ENCODE measurements at places on chromosomes 3 and 15.
A peak's percentile ranks its signal among the peaks of the same experiment; 100 is the strongest.

- peak; percentile 57 for DNase-seq
Measured at GRCh38 chr15:50908209-50909009, at the start of gene AP4E1. Gene AP4E1, plus strand, starts transcription at chr15:50908683. Its CDS starts 96 bp downstream, at chr15:50908779.

- DNase-seq, result no peak
Measured at GRCh38 chr15:89098281-89098680, 10.0 kb downstream of the ABHD2 start.

- DNase-seq, result no peak
Measured at GRCh38 chr15:85099195-85099803, 117.6 kb downstream of the PDE8A start.

- DNase-seq, result no peak
Measured at GRCh38 chr3:103499132-103499900, 1064.5 kb downstream of the ZPLD1 start.

GRCh38 chr15:88990185-88990679 lies 77.1 kb upstream of the MFGE8 start:
- no peak for DNase-seq

DNA sequence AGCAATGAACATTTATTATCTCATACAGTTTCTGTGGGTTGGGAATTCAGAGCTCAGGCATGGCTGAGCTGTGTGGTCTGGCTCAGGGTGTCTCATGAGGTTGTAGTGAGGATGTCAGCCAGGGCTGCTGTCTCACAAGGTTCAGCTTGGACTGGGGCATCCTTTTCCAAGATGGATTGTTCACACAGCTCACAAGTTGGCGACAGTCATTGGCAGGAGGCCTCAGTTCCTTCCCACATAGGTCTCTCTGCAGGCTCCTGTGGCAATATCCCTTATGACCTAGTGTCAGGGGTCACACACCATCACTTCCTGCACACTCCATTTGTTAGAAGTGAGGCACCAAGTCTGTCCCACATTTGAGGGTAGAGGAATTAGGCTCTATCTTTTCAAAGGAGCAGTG lies 56.0 kb downstream of the RPLP1 start:
- DNase-seq, result no peak

- no peak for DNase-seq
Measured at GRCh38 chr15:42046597-42046996, 25.8 kb upstream of the PLA2G4E start.
